ENCODE measurements at places on chromosomes 6 and 20.

GRCh38 chr6:5203546-5203945 is 57.2 kb downstream of the LYRM4 start:
- DNase-seq: no peak

DNA sequence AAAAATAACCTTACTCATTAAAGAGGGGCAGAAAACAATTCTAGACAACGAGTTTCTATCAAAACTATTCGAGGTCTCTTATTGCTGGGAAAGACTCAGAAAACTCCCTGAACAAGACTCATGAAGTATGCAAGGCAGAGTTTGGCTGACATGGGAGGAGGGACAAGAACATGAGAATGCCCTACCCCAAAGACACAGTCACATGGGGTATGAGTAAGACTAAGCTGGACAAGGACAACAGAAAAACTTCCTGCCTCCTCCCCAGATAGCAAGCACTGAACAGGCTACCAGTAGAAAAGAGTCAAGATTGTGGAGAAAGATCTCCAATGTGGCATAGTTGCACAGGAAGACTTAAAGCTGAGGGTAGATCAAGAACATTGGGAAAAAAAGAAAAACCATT is 39.7 kb upstream of the PHIP start:
- peak; percentile 3 for DNase-seq

GRCh38 chr20:43960231-43960630 is 45.6 kb downstream of the TOX2 start:
- no peak for DNase-seq

DNA sequence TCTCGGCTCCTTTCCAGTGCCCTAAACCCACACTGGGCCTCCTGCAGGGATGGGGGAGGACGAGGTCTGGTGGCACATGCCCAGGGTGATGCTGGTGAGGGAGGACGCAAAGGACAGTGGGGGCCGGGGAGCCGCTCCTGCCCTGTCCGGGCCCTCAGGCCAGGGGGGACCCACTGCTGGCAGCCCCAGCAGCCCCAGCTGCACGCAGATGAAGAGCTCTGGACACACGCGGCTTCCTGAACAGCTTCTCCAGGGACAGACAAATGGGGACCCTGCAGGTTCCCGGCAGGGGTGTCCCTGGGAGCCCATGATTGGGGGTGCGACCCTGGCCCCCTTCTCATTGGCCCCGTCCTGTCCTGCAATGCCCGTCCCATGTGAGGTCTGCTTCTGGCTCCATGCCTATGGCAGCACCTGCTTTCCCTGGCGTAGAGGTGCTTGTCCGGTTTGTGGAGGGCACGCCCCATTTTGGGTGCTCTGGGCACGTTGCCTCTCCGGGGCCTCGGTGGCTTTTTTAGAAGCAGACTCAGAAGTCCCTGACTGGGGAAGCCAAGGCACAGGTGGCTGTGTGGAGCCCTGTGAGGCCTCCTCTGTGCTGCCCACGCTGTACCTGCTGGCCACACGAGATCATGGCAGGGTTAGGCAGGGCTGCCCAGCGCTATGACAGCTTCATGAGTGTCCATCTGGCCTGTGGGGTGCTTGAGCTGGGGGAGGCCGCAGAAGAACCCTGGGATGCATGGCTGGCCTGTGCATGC is 15.4 kb upstream of the TNFRSF6B start:
- DNase-seq: no peak

- no peak for DNase-seq
These were observed 70.9 kb downstream of the SNX5 start for GRCh38 chr20:17897566-17898307.
